Stimulated activated CD8-positive, alpha-beta memory T cell treated with anti-CD3 and anti-CD28 coated beads, Interleukin-12 subunit alpha, Interleukin-12 subunit beta, amount 100 ng/mL, for 4 hours (primary cell): ENCODE measurements at places on chromosomes 1 and 21.

GRCh38 chr1:227937031-227937837, 10.5 kb downstream of the WNT9A start:
- no peak for DNase-seq

DNA sequence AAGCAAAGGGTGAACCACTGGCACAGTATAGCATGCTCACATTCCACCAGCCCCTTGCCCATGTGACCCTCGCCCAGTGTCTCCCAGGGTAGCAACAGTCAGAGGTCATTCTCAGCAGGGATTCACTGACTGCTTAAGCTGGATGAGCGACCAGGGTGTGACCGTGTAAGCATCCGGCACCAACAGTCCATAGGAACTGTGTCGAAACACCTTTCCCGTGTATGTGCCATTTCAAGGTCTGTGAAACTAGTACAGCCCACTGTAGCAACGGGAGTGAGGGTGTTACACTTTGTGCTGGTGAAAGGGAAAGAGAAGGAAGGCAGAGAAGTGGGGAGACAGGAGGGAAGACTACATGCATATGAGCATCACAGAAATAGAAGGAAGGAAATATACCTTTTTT, 10.8 kb downstream of the PIK3C2B start:
- DNase-seq, result no peak

DNA sequence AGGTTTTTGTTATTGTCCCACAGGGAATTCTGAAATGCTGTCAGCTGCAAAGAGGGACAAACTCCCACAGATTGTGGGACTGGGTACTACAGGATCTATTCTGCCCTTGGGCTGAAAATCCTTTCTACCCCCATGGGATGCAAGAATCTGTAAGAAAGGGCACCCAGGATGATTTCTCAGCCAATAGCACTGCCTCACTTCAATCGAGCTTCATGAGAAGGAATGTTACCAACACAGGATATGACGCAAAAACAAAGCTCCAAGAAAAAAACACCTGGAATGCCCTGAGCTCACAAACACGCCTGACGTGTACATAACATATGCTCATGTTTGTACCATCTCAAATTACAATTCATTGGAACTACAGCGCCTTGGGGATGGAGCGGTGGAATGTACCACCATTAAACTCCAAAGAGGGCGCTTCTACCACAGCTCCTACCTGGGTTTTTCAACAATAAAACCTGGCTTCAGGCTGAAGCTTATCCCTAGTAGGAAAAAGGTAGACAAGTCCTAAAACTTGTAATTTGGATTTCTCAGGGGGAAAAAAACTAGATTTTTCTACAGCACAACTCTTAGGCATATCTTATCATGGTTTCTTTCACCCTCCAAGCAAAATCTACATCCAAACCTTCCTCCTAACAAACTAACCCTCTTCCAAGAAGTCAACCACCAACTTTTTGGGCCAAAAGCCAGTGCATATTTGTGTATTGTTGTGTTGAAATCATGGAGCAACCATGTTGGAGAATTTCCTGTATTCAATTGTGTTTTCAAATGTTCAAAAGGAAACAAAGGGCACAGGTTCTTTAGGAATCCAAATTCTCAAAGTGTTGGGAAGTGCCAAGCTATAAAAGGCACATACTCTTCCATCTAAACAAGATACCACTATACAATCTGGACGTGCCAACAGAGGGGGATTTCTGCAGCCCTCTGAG, 78.9 kb downstream of the TGFBR3 start:
- no peak for DNase-seq

DNA sequence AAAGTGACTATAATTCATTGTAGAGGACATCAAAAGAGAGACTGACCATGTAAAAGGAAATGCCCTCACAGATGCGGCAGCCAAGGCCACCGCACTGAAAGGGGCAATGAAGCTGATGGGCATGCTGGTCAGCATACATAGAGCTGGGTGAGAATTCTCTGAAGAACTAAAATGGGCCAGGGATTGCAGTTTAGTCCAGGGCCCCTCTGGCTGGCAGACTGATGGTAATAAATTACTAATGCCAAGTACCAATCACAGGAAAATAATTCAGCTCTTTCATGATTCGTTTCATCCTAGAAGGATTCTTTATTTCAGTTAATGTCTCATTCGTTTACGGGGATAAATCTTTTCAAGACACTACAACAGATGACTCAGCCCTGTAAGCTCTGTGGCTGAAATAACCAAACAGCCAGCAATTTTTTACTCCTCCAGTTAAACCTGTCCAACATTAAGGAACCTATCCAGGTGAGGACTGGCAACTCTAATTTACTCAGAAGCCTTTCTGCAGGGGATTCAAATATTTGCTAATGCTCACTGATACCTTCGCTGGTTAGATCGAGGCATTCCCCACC, 56.9 kb upstream of the MAP1LC3C start:
- no peak for DNase-seq

DNA sequence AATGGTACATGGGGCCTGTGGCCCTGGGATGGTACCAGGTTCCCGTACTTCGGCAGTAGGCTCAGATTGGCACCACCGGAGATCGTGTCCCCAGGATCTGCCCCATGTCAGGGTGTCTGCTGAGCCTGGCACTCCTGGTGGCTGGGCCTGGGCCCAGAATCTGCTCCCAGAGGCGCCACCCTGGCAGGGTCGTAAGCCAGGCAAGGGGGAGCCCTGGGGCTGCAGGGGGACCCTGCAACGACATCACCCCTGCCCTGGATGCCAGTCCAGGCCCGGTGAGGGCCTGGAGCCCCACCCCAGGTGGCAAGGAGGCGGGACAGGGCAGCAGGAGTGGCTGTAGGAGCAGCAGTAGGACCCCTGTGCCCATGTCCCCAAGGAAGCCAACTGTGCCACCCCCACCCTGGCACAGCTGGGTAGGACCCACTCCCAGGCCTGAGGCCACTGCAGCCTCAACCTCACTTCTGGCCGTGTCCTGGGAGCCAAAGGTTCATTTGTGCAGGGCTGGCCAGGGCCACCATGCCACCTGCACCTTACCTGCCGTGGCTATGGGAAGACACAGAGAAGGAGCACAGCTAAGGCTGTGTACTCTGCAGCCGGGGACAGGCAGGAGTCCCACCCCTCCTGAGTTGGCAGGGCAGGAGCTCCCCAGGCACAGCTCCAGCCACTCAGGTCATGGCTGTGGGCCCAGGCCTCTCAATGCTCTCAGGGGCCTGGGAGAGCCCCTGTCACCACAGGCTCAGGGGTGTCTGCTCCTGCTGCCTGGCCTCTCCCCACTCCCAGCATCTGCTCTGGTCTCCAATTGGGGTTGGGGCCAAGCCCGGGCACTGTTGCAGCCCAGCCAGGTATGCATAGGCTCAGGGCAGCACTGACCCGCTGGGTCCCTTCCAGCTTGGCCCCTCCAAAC, 141.7 kb downstream of the EIF4G3 start:
- no peak for DNase-seq

GRCh38 chr1:46008585-46008984, 123.8 kb downstream of the PIK3R3 start:
- no peak for DNase-seq

DNA sequence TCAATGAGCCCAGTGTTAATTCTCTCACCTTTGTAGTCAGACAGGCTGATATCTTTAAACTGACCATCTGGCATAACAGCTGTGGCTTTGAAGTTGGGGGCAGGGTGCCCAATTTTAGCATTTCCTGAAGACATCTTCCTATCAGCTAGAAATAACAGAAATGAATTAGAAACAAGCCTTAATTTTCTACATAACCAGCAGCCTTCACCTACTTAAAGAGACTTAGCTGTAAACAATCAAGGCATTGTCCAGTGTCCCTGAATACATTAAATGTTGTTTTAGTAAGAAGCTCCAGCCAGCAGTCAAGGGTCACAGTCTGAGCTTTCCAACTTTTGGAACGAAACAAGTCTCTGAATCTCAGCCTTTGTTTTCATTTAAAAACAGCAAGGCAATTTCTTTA, 2.8 kb downstream of the PRDX1 start:
- no peak for DNase-seq

GRCh38 chr1:98661544-98662355, at the start of gene SNX7:
Gene SNX7 (plus strand): TSS chr1:98661721. CDS start chr1:98661732, 11 bp downstream.
- DNase-seq, result no peak

DNA sequence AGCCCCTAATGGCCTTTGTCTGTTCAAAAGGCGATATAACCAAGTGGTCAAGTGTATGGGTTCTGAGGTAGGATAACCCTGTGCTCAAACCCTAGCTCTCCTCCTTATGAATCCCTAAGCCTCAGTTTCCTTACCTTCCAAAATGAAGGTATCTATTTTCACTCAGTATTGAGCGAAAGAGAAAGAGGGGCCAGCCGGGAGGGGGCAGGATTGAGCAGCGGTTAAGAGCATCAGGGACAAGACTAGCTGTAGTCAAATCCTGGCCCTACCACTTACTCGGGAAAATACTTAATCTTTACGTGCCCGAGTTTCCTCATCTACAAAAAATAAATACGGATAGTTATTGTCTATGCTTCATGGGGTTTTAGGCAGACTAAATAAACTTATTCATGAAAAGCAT, 25.7 kb downstream of the LY9 start:
- no peak for DNase-seq

GRCh38 chr1:18606443-18607288, 24.0 kb upstream of the PAX7 start:
- no peak for DNase-seq

- DNase-seq, result no peak
Observed at GRCh38 chr1:70202173-70202758, 3.1 kb downstream of the LRRC40 start.

- DNase-seq, result no peak
Observed at GRCh38 chr1:115052454-115053083, 22.9 kb downstream of the TSHB start.

GRCh38 chr1:67634396-67634935, 50.5 kb upstream of the GADD45A start:
- DNase-seq, result no peak

- no peak for DNase-seq
Observed at GRCh38 chr1:215526147-215526845, 40.8 kb upstream of the KCTD3 start.

GRCh38 chr1:244628789-244629188, 24.1 kb upstream of the DESI2 start:
- DNase-seq, result no peak

- no peak for DNase-seq
Observed at GRCh38 chr1:43942411-43942810, 4.3 kb upstream of the IPO13 start.

DNA sequence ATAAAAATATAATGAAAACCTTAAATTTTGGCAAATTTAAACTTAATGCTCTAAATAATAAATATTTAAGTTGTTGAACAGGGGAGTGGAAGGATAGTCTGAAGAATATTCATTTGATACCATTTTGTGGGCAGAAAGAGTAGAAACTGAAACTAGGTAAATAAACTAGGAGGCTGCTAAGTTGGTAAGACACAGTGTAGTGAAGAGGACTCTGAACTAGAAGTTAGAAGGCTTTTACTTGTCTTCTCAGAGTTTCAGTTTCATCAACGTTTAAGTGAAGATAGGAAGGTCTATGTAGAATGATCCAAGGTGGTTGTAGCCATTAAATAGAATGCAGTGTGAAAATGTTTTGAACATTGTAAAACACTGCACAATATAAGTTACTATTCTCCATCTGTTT, 516.9 kb downstream of the AMY1C start:
- no peak for DNase-seq

- no peak for DNase-seq
Observed at GRCh38 chr1:193229136-193229535, 42.7 kb upstream of the B3GALT2 start.

DNA sequence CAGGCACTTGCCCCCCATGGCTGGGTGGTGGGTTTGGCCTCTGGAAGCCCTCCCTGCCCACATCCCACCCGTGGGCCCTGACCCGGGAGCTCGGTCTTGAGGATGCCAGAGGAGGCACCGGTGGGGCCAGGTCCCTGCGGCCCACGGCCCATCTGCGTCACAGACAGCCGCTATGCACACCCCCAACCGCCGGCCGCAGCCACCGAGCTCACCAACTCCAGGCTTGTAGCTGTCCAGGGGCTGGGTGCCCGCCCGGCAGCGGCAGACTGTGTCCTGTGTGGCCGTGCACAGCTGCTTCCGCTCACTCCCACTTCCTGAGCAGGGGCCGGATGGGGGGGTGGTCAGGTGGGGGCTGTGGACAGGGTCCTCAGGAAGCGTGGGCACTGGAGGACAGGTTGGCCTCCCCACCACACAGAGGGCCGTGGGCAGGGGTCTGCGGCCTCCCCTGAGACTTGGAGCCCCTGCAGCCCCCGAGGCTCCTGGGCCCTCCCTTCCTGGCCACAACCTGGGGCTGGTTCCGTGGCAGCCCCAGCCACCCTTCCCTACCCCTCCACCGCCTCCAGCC, 1.1 kb downstream of the TNFRSF4 start:
- DNase-seq, result no peak

GRCh38 chr1:50774759-50775351, 185.2 kb downstream of the FAF1 start:
- DNase-seq, result no peak

GRCh38 chr1:76170513-76170912, 96.0 kb downstream of the ST6GALNAC3 start:
- no peak for DNase-seq

- no peak for DNase-seq
Observed at GRCh38 chr1:223153177-223154119, 10.4 kb upstream of the TLR5 start.

DNA sequence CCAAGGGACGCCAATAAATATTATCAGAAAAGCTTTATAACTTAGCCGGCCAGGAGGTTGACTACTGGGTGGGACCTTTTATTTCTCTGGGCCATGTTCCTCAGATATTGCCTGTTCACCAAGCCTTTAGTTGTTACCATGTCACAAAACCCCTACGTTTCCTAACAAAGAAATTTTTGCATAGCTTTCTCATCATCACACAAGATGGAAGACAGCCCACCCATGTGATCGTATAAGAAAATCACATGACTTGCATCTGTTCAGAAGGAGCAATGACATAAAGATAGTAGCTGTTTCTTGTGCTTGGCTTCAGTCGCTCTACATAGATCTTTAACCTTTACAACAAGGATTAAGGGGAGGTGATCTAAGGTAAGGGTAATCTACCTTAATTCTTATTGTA, 88.9 kb upstream of the NGF start:
- no peak for DNase-seq

DNA sequence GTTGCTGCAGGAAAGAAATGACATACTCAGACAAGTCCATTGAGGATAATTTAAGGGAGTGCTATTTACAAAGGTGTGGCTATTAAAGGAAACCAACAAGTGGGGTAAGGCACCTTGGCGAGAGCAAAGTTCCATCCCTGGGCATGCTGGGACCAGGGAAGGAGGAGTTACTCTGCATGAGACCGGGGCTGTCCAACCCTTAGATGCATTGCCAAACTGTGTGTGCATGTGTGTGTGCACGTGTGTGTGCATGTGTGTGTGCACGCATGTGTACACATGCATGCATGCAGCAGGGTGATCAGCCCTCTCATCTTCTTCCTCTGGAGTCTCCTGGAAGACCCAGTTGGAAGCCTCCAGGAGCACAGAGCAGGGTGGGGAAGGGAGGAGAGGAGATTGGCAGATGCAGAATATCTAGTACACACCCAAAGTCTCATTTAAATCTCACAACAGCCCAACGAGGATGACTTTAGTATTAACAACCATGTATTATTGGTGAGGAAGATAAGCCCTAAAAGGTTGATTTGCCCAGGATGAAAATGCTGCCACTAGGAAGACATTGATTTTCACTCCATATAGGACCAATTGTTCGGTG, 72.2 kb upstream of the CD34 start:
- no peak for DNase-seq

- no peak for DNase-seq
Observed at GRCh38 chr1:7993593-7994479, 32.3 kb downstream of the ERRFI1 start.
